Smooth muscle cell of bladder (primary cell): ENCODE measurements at places on chromosomes 12 and 14. TPM values are rescaled to one million over a fixed set of nuclear protein-coding genes. Genes with fewer than 3 reads are reported as not detected.

The MYF5 gene
- total RNA-seq, result not detected in 2 replicates

The EPS8 gene
- total RNA-seq, result 87.8 and 93.8 TPM in 2 replicates

The PLCZ1 gene
- not detected in 2 replicates for total RNA-seq

The RNASE3 gene
- not detected in 2 replicates for total RNA-seq

The FITM1 gene
- under 0.01 TPM in 1 of 2 replicates, not detected in the other for total RNA-seq

The PTMS gene
- total RNA-seq, result 18.7 and 28.0 TPM in 2 replicates

The TMCC3 gene
- total RNA-seq, result 0.71 and 1.4 TPM in 2 replicates

The TAS2R9 gene
- not detected in 2 replicates for total RNA-seq
